ENCODE measurements at places on chromosomes 12 and 14. TPM values are rescaled to one million over a fixed set of nuclear protein-coding genes. Genes with fewer than 3 reads are reported as not detected.

The IL22 gene
- not detected for total RNA-seq

The PMCH gene
- not detected for total RNA-seq

The PRIMA1 gene
- 2.3 TPM for total RNA-seq

The BCL11B gene
- total RNA-seq: 0.92 TPM
